Activated T-cell treated with anti-CD3 and anti-CD28 coated beads for 24 hours (primary cell): ENCODE measurements at places on chromosomes 7 and 10.
A peak's percentile ranks its signal among the peaks of the same experiment; 100 is the strongest.

DNA sequence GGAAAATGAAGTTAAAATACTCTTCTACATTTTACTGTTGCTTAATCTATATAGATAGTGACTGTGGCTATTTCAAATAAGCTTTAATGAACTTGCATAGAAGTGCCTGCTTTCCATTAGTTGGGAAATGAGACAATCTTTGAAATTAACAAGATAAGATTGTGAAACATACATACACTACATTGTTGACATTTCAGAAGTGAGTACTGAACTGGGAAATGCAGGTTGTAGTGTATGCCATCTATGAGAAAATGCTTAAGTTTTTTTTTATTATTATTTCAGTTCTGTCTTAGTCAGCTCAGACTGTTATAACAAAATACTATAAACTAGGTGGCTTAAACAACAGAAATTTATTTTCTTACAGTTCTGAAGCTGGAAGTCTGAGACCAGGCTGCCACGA is 49.6 kb upstream of the CSTF2T start:
- no peak for DNase-seq

DNA sequence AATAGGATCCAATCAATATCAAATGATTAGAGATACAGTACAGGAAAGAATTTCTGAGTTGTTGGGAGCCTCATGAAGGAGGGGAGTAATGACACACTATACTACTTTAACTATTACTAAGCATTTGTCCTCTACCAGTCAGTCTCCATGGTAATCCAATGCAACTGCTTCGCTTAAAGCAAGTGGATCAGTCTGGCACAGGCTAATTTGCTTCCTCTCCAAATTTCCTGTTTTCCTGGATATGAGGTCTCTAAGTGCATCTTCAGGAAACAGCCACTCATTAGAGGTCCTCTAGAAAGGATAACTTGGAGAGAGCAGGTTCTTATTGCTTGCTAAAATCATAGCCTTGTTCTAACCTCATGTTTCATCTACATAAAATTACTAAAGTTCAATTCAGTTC is 8.4 kb upstream of the SEPTIN7 start:
- DNase-seq = no peak

DNA sequence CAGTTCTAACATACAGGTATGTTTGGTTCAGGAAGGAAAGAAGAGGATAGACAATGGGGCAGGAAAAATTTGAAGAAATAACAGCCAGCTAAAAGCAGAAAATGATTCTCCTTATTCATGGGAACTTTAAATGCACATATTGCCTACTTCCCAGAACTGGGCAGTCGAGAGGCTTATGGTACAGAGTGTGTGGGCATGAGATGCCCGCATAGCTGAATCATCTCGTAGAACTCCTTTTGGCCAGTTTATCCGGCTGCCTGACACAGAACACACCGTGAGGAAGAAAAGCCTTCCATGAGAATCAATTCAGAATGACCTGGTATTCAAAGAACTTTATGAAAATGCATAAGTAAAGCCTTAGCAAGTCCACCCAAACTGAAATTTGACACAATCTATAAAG is 471.6 kb downstream of the SH2D4B start:
- DNase-seq = no peak

- no peak for DNase-seq
Measured at GRCh38 chr7:47000561-47000960, 581.4 kb downstream of the TNS3 start.

DNA sequence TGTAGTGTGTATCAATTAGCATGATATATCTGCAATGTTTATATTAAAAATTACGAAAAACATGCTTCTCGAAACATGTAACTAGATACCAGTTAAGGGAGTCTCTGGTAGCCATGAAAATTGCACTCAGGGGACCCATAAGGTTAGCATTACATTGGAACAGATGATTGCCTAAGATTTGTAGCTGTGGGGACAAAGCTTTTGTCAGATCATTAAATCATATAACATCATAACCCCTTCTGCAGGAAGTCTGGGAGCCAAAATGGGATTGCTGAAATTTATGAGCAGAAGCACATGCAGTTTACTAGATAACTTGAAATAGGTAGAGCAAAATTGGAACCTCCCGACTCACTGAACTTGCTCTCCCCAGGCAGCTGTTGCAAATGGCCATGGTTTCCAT is 235.0 kb upstream of the IGFBP3 start:
- DNase-seq = no peak

DNA sequence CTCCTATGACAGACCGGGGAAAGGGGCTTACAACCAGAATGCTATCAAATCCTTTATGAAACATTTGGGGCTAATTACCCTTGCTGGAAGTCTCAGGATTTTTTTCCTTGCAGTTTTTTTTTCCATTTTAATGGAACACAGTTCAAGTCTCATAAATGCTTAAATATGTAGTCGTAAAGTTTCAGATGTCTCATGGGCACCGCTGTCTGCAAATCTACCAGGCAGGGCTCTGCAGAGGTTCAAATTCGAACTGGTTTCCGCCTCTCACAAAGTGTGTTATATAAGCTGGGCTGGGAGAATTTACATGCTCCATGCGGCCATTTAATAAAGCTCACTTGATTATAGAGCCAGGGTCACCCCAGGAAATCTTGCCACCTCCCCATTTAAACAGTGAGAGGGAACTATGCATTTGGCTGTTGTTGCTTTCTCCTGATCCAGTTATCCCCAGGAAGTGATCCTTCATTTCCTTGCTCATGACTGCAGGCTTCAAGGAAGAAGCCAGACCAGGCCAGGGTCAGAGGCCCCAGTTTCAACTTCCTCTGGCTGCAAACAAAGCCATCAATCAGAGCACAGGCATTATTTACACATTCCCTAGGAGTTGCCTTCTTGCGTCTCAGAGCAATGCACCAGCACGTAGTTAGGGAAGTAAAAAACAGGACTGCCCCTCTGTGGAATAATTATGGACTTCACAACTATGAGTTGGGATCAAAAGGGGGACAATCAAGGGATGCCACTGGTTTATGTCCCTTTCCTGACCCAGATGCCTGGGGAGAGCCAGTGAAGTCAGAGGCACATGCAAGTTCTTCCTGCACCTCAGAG is 358.8 kb downstream of the PRPF18 start:
- no peak for DNase-seq

DNA sequence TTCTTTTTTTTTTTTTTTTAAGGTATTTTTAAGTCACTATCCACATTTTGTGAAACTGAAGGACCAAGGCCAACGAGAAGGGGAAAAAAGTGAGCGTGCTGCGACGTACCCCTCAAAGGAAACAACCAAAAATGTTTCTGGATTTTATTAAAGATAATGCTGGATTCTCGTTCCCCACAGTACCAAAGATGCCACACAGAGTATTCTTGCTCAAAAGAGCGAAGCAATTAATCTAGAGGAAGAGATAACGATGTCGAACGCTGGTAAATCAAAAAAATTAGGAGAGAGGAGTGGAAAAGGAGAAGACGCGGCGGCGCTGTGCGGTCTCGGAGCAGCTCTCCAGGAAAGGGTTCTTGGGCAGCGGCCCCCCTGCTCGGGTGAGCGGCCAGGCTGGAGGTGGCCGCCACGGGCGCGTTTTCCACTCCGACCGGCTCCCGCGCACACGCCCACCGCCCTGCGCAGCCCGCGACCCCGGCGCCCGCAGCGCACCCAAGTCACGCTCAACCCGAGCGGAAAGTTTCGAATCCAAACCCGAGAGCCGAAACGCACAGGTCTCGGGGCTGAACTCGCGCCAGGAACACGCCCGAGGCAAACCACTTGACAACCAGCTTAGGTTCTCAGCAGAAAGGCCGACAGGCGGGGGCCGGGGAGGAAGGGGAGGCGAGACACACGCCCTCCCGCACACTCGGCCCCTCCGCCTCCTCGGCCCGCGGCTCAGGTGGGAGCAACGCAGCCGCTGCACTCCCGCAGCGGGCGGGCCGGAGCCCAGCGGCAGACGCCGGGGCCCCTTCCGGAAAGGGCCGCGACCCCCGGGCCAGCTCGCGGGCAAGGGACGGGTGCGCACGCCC is 989 bp downstream of the SRPK2 start:
- peak; percentile 25 for DNase-seq

DNA sequence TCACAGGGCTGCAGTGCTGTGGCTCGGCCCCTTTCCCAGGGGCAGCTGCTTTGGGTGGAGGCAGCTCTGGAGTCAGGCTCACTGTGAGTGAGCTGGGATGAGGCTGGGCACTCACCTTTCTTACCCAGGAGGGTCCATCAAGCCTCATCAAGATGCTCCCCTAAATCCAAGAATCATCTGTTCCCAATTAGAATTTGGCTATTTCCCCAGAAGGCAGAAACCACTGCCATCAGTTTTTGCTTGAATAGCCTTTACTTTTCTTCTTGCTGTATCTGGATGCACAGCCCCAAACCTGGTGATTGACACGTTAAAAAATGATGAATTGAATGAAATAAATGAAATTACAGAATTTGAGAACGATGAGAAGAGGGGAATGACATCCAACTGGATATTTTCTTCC is 74.3 kb upstream of the LYZL1 start:
- DNase-seq = no peak

- no peak for DNase-seq
Measured at GRCh38 chr10:2938869-2939268, 128.5 kb upstream of the PFKP start.

GRCh38 chr7:41588341-41588740 is 114.5 kb downstream of the INHBA start:
- no peak for DNase-seq

GRCh38 chr7:6482307-6482706 is 34.6 kb upstream of the DAGLB start:
- no peak for DNase-seq

- no peak for DNase-seq
Measured at GRCh38 chr7:151626422-151627115, 106.9 kb upstream of the RHEB start.

GRCh38 chr7:116497708-116498107 is 1.8 kb upstream of the CAV2 start:
- no peak for DNase-seq

- DNase-seq = no peak
Measured at GRCh38 chr7:45910855-45911254, 10.2 kb downstream of the IGFBP3 start.

DNA sequence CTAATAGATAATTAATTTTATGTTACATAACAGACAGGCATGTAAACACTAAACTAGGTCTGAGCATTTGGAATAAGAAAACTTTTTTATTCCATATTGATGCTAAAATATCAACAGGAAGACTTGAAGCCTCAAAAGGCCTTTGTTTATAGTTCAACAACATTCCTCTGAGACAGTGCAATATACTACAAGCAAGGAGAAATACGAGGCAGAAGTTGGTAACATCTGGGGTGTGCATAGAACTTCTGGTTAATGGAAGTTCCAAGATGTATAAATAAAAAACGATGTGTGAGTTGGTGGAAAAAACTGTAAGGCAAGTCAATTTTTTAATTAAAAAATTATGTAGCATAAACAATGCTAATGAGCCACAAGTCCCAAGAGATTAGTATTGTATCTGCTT is 139.6 kb downstream of the SKAP2 start:
- no peak for DNase-seq
